Stimulated activated CD8-positive, alpha-beta memory T cell treated with anti-CD3 and anti-CD28 coated beads, Interleukin-4, amount 100 ng/mL, for 1 hour (primary cell): ENCODE measurements at places on chromosomes 3 and 15.

- DNase-seq: no peak
Measured at GRCh38 chr3:134085034-134085775, 55.5 kb upstream of the SLCO2A1 start.

DNA sequence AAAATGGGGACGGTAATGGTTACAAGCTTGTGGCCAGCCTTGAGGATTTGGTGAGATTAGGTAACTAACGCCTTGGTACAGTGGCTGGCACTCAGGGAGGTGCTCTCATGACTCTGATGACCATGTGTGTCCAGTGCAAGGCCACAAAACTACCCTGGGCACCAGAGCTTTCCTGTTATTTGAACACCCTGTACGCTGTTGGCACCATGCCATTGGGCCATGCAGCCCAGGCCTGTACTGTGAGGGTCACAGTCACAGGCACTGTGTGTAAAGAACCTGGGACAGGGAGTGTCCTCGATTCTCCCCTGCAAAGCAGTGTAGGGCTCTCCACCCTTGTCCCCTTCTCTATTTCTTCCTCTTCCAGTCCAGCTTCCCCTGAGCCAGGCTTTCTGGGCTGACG, 6.3 kb downstream of the TMEM43 start:
- DNase-seq: no peak

- DNase-seq: no peak
Measured at GRCh38 chr15:76222159-76222558, 89.1 kb downstream of the ETFA start.

- no peak for DNase-seq
Measured at GRCh38 chr3:127059072-127059471, 76.2 kb downstream of the PLXNA1 start.

GRCh38 chr3:81364411-81364810, 397.0 kb downstream of the GBE1 start:
- DNase-seq: no peak

DNA sequence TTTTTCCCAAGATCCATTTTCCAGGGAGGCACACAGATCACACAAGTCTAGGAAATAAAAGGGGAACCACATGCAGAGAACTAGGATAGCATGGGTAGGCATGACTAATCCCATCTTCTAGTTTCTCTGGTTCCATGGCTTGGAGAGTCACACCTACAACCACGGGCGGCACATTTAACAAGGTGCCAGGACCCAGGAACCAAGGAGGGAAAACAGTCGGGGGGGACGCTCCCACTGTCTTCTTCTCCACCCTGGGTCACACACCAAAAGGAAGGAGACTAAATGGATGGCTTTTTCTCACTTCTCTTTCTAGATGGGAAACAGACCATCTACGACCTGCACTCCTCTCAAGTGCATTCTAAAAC, 4.6 kb upstream of the SMCO1 start:
- DNase-seq: no peak

DNA sequence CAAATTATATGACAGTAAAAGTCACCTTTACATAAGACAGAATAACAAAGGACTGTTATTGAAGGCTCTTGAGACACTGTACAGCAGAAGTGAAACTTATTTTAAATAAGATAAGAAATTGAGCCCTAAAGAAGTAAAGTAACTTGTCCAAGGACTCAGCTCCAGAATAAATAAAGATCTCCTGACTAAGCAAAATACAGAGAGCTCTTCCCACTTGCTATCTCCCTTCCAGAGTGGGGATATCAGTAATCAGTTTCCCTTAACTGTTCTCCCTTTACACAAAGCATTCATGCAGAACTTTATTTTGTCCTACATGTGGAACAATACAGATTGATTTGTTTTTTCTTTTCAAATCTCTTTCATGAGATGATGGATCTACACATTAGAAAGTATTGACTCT, 129.5 kb upstream of the BHLHE40 start:
- DNase-seq: no peak

DNA sequence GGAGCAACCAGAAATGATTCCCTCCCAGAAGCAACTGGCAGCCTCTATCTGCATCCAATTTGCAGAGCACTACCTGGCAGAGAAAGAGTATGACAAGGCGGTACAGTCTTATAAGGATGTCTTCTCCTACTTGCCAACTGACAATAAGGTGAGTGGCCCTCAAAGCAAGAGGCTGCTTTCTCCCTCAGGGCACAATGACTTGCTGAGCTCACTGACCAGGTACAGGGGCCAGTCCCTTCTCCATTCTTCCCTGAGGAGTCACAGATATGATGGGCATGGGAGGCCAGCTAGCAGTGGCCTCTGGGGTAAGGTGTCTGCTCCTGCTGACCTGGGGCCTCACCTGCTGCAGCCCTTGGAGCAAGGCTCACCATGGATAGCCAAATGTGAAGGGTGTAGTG, 20.3 kb downstream of the CSRNP1 start:
- DNase-seq: no peak

GRCh38 chr3:189727158-189727557, 96.0 kb downstream of the TP63 start:
- DNase-seq: no peak

DNA sequence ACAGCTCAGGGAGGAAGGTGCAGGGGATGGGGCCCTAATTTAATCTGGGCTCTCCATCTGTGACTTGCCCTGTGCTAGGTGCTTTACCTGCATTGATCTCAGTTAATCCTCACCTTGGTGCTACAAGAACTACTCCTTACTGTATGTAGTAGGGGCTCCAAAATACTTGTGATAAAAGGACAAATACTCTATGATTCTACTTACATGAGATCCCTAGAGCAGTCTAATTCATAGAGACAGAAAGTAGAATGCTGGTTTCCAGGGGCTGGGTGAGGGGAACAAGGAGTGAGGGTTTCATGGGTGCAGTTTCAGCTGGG, 67.2 kb downstream of the SLC6A1 start:
- DNase-seq: no peak
